Neural crest cell (in vitro differentiated cells): ENCODE measurements at places on chromosomes 7 and 10. TPM values are rescaled to one million over a fixed set of nuclear protein-coding genes. Genes with fewer than 3 reads are reported as not detected.

Gene ZFAND2A
- 13.6 and 14.5 TPM in 2 replicates for total RNA-seq

Gene GTPBP10
- 20.4 and 21.6 TPM in 2 replicates for total RNA-seq

Gene TMEM213
- total RNA-seq = not detected in 2 replicates

Gene SMKR1
- 2.5 and 5.3 TPM in 2 replicates for total RNA-seq

Gene PILRA
- 2.6 and 2.7 TPM in 2 replicates for total RNA-seq

Gene GRK5
- total RNA-seq = 13.5 and 13.9 TPM in 2 replicates

Gene CUTC
- 17.6 and 17.9 TPM in 2 replicates for total RNA-seq

DNA sequence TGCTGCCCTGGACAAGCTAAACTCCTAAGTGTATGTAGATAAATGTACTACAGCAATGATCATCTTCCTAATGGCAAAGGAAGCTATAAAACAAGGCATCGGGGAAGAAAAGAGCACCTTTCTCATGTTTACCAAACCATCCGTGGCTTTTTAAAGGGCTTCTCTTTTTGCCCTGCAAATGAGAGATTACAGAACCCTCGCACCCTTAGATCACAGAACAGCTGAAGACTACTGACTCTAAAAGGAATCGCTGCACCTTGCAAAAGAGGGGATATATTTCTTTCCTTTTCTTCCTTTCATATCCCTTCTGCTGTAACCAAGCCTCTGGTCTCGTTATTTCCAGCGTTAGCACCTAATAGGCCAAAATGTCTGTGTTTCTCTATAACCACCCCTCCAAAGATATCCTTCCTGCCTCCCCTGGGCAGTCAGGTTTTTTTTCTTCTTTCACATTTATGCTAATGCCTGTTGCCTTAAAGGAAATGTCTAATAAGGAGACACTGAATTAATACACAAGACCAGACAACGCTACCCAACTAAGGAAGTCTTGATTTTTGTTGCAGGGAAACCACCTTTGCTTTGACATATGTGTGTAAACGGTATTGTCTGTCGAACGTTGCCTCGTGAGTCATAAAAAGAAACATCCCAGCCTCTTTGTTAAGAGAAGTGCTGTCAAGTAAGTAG lies 10.5 kb downstream of the ST8SIA6 start:
- no peak for DNase-seq

- DNase-seq = no peak
Measured at GRCh38 chr10:11448190-11448544, 163.3 kb downstream of the USP6NL start.

GRCh38 chr10:23196915-23197314 lies 4.8 kb downstream of the PTF1A start:
- DNase-seq = no peak

GRCh38 chr7:141541375-141541774 lies 9.8 kb upstream of the AGK start:
- no peak for DNase-seq

DNA sequence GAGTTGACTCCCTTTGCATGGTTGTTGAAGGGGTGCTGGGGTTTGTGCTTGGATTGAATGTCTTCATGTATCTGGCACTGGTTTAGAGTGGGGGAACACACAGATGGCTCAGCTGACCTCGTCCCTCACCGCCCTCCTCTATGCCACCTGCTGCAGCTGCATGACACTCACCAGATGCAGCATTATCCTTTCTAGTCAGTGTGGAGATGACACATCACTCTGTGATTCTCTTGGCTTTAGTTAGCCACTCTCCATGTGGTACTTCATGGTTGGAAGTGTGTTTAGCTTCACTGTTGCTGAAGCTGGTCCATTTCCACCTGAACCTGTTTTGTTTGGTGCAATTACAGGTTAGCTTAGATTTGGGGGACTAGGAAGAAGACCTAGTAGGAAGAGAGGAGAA lies 56.3 kb upstream of the BMPER start:
- DNase-seq = no peak

- no peak for DNase-seq
Measured at GRCh38 chr7:133682364-133683181, 429.7 kb downstream of the EXOC4 start.

- no peak for DNase-seq
Measured at GRCh38 chr10:75910032-75910431, 478.6 kb downstream of the LRMDA start.

DNA sequence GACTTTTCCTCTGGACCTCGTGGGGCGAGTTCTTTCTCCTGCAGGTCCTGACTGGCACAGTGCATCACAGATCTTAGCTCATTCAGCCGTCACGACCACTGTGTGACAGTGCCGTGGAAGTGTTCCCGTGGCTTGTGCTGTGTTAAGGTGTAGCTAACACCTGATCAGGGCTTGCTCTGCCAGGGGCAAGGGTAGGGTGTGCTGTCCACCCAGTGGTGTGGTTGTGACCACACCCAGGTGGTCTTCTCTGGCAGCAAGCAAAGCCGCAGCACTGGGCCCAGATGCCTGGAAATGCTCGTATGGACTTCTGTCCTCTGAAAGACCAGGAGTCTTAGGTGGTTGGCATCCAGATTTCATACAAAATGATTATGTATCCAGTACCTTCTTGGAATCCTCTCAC lies 86.2 kb downstream of the GLRX3 start:
- DNase-seq = no peak

- no peak for DNase-seq
Measured at GRCh38 chr7:128891942-128892269, 18.6 kb downstream of the KCP start.

- no peak for DNase-seq
Measured at GRCh38 chr7:11742496-11742895, 89.5 kb downstream of the THSD7A start.

DNA sequence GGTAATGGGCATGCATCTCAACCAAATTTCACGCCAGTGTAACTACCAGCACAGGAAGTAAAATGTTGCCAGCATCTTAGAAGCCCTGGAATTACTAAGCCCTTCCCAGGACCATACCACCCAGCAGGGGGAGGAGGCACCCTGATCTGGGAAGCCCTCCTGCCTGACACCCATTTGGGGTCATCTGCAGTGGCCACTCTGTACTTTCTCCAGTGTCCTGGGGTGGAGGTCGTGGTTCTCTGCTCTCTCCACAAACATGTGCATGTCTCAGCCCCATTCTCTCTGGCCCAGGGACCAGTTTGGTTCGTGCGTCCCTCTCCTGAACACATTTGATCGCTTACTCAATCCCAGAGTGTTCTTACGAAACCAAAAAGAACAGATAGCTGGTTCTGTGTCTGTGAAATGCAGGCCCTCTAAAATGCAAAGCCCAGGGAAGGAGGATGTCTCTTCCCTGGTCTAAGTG lies 9.4 kb upstream of the LRRC27 start:
- DNase-seq = no peak

DNA sequence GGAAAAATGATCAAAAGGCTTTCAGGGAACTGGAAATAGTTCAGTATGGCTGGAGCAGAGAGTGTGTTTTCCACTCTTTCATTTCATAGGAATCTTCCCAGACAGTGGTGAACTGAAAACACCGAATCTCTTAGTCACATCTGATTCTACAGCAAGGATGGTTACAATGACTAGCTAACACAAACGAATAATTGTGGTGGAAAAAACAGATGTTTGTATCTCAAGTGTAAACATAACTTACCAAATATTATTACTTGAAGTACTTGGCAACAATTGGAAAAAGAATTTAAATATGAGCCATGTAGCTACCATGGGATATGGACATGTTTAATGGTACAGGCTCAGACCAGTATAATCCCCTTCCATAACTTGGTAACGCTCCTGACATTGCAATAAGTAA lies 21.1 kb upstream of the BPGM start:
- DNase-seq = no peak

DNA sequence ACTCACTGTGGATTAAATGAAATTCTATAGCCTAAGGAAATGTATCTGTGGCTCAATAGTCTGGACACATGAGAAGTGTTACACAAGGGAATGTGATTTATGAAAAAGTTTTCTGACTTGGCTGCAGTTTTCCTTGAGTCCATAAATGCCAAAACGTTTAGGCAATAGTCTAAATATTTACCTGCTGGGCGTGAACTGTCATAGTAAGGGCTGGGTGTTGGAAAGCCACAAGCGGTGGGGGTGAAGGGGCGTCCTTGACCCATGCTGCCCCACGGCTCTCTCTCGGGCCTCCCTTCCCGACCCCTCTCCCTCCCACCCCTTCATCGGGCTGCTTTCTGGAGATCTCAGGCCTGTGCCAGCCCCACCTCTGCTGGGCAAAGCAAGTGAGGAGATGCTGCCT lies 223.7 kb downstream of the BUB3 start:
- DNase-seq = no peak

DNA sequence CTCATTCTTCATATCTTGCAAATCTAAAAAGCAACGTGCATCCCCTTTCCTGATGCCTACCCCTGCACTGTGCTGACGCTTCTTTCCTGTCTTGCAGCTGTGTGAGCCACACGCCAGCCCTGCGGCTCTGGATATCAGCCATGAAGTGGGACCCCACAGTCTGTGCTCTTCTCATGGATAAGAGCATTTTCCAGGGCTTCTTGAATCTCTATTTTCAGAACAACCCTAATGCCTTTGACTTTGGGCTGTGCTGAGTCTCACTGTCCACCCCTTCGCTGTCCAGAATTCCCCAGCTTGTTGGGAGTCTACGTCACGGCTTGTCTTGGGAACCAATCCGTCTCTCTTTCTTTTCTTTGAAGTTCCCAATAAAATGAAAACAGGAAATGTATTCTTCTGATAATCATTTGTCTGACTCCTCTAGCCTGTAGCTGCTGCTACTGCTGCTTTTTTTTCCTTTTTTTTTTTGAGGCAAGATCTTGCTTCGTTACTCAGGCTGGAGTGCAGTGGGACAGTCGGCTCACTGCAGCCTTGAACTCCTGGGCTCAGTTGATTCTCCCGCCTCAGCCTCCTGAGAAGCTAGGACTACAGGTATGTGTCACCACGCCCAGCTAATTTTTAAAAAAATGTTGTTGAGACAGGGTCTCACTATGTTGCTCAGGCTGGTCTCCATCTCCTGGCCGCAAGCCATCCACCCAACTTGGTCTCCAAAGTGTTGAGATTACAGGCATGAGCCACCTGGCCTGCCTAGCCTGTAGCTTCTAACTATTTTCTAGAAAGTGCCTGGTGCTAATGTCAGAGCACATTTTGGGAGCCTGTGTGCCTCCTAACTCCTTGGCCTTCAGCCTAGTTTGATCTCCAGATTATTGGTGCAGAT lies 30.3 kb downstream of the GSTO2 start:
- no peak for DNase-seq

DNA sequence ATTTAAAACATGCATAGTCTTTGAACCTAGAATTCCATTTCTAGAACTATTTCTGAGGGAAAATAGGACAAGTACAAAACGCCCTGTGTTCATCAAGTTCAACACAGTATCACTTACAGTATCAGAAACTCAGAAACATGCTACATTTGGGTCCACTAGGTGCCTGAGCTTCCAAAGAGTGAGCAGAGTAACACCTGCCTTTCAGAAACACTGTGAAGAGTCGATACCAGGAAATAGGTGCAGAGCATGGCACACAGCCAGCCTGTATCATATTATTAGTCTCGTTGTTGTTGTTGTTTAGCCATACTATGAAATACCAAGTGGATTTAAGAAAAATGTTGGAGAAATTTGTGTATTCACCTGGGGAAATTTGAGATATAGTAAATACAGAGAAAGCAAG lies 392.1 kb upstream of the MGMT start:
- DNase-seq = no peak

GRCh38 chr7:93836116-93836515 lies 54.4 kb downstream of the TFPI2 start:
- DNase-seq = no peak

DNA sequence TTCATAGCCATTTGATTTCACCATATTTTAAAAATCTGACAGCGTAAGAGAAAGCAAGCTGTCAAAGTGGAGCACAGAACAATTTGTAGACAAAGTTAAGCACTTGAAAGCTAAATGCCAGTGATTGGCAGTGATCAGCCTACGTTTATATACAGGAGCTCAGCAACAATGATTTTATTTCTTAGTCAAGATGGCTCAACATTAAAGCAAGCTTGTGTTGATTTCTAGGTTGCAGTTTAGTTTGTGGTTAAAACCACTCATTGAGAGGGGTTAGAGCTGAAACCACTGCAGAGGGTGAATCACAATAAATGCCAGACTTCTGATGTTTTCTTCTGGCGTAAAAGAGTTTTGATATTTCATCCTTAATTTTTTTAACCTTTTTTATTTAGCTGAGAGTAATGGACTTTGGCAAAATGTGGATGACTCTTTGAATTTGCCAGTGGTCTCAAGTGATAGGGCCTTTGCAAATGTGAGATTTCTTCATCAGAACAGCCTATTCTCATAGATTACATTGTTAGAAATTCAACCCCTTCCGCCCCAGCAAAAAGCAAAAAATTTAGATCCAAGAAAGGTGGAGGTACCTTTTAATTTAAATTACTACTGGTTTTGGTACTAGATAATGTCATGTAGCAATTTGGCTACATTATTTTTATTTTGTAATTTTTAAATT lies 73.8 kb downstream of the SHOC2 start:
- DNase-seq = no peak

DNA sequence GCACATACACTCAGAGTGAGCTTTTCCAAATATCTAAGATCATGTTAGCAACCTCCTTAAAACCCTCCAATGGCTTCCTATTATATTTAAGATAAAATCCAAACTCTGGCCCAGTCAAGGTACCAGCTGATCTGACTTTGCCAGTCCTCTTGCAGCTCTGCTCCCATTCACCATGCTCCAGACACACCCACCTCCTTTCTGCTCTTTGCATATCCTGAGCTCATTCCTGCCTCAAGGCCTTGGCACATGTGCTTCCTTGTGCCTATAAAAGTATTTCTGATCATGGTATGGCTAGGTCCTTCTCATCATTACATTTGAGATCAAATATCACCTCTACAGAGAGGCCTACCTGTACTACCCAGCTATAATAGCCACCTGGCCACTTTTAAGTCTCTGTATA lies 27.5 kb downstream of the XPNPEP1 start:
- no peak for DNase-seq

DNA sequence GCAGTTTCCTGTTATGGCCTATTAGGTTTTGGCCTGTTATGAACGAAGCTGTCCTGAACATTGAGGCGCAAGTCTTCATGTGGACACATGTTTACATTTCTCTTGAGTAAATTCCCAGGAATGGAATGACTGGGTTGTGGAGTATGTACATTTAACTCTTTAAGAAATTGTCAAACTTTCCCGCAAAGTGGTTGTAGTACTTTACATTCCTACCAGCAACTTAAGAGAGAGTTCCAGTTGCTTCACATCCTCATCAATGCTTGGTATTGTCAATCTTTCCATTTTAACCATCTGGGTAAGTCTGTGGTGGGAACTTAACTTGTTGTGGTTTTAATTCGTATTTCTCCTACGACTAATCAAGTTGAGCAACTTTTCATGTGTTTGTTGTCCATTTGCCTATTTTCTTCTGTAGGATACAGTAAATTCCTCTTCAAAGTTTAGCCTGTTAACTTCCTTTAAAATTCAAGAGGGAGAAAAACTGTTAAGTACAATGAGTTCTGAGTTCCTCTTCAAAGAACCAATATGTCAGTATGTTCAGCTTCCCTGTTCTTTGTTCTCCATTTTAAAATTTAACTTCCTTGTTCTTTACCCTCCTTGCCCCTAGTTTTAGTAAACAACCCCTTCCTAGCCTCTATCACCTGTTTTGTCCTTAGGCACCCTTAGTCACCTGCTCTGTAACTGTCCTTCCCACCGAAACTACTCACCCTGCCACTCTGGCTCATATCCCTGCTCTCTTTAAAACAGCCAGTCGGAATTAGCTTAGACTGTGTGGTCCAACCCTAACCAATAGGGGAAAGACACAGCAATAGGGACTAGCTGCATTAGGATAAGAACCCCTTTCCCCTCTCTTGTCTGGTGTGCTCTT lies 74.0 kb downstream of the FAM241B start:
- DNase-seq = no peak

- no peak for DNase-seq
Measured at GRCh38 chr7:43904533-43905208, 1.7 kb downstream of the URGCP start.
